ENCODE measurements at places on chromosomes 5 and 9. TPM values are rescaled to one million over a fixed set of nuclear protein-coding genes. Genes with fewer than 3 reads are reported as not detected.

The EQTN gene
- total RNA-seq = not detected

The FOXD4L4 gene
- total RNA-seq = 0.53 TPM

DNA sequence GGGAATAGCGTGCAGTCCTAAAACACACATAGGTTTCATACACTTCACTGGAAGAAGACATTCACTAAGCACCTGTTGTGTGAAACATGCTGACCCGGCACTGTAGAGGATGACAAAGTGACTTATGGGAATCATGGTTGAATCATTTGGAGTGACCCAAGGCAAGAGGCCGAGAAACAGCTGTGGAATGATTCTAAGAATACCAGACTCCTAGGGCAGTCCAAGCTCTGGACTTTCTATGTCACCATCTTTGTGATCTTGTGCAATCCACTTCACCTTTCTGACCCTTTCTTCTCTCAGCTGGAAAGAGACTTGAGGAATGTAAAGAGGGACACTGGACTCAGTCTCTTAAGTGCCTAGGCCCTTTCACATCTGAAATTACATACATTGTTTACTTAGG lies 13.1 kb downstream of the MSANTD3 start:
- no peak for DNase-seq

- no peak for DNase-seq
Measured at GRCh38 chr9:6715755-6716643, 41.8 kb upstream of the KDM4C start.

GRCh38 chr5:2900360-2900759 lies 148.9 kb upstream of the IRX2 start:
- DNase-seq = no peak
